ENCODE measurements at places on chromosomes 1 and 21.

GRCh38 chr1:202692959-202693555 lies 17.2 kb downstream of the SYT2 start:
- peak; percentile 28 for DNase-seq

GRCh38 chr1:177849579-177850290 lies 120.1 kb downstream of the SEC16B start:
- DNase-seq, result no peak

GRCh38 chr1:100009458-100009857 lies 39.7 kb downstream of the SLC35A3 start:
- peak; percentile 31 for DNase-seq

DNA sequence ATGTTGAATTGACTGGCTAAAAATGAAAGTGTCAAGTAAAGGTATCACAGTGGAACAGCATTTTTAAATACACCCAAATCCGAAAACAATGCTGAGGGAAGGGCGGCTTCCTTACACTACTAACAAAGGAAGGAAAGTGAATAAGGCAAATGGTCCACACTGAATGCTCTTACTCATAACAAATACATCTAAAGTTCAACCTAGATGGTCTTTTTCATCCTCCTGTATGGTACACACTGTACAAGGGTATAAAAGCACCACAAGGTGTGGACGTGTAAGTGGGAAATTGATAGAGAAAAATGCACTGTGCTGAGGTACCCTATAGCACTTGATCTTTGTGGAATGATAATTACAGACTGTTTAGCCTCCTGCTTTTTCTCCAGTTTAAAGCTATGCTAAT lies 7.1 kb upstream of the PALMD start:
- no peak for DNase-seq

DNA sequence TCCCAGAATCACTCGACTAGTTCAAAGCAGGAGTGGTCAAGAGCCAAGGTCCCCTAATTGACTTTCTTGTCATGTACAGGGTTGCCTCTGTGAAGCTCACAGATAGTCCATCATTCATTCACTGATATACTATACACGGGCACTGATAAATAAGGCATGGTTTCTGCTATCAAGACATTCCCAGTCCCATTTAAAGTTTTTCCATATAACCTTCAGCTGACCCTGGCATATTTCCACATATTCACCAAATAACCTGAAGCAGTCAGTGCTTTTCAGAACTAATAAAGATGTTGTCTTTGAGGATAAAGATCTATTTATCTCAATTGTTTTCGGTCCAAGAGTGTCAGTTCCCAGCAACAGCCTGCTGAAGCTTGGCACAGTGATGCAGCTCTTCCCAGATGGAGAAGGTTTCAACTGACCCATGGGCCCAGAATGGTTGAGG lies 173.4 kb downstream of the ZZZ3 start:
- DNase-seq, result no peak

GRCh38 chr1:18776777-18777176 lies 82.7 kb downstream of the TAS1R2 start:
- DNase-seq, result no peak

DNA sequence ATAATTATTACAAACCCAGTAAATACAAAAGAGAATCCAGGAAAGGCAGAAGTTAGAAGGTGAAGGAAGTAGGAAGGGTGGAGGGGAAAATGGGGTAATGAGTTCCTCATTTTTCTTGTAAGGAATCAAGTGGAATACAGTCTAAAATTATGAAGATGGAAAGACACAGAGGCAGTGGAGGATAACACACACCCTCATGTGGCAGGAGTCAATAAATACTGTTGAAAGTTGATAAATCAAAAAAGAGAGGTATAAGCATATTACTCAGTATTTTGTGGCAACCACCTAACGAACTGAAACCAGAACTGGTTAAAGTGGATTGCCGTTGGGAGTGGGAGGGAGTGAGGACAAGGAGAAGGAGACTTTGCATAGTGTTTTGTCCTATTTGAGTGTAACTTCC lies 78.6 kb upstream of the SLC44A3 start:
- DNase-seq, result no peak

- no peak for DNase-seq
These were observed 110.7 kb downstream of the SPATA46 start for GRCh38 chr1:162265983-162266382.

DNA sequence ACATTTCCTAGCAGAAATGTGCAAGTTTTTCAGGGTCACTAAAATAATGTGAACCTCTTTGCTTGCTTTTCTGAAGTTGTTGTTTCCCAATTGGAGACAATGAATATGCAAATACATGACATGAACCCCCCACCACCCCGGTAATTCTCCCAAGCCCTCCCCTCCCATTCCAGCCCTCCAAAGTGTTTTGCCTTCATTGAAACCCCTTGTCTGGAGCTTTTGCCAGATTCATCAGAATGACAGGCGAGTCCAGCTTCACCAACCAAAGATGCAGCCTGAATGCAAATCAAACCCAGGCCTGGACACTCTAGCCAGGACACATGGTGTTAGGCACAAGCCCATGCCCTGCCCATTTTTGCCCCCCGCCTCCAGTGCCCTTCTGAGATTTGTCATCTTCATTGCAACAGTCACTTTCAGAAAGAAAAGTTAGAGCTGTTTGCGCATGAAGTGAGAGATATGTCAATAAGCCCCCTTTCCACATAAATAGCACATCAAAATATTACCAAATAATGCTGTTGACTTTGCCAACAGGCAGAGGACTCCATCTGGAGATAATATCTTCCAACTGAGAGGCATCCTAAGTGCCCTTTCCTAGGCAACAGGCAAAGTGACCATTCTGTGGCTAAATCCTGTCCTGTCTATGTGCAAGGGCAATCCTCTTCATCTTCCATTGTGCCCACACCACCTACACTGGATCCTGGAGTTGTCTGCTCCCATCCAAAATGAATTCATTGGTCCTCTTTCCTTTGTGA lies 145.6 kb upstream of the NFIA start:
- no peak for DNase-seq

- no peak for DNase-seq
These were observed 6.0 kb upstream of the C1orf174 start for GRCh38 chr1:3905953-3906671.

DNA sequence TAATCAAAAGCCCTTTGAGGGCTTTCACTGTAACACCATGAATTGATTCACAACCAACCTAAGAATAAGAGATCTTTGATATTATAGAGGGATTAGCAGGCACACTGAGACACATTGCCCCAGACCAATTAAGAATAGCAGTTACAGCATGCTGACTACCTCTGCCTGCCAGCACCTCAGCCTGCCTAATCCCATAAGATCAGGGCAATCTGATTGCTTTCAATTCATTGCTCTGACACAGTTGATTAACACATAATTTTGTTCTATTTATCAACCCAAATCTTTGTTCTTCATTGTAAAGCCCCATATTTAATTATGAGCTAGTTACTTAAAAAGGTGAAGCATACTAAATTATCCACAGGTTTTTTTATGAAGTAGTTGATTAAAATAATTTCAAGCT lies 548.8 kb upstream of the ZP4 start:
- no peak for DNase-seq

DNA sequence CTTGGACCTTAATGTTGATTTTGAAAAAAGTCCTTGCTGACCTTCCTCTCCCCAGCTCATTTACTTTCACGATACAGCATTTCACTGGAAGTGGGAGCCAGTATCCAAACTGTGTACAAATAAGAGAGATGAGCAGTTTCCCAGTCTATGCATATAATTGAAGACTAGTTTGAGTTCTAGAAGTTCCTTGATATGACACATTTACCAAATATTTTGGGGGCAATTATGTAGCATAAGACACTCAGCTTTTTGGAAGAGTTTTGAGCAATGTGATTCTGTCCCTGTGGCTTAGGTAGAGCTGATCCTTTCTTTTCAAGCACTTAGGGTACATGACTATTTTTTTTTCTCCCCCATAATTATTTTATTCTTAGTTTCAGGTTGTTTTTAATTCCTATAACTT lies 26.4 kb downstream of the GIPC2 start:
- DNase-seq, result no peak

GRCh38 chr1:223102797-223103533 lies 40.1 kb downstream of the TLR5 start:
- DNase-seq, result no peak

GRCh38 chr1:115158181-115158580 lies 68.9 kb upstream of the TSPAN2 start:
- DNase-seq, result no peak

- no peak for DNase-seq
These were observed 15.5 kb downstream of the MAP3K7CL start for GRCh38 chr21:29145852-29146453.

GRCh38 chr1:147218606-147219005 lies 6.5 kb downstream of the FMO5 start:
- no peak for DNase-seq

DNA sequence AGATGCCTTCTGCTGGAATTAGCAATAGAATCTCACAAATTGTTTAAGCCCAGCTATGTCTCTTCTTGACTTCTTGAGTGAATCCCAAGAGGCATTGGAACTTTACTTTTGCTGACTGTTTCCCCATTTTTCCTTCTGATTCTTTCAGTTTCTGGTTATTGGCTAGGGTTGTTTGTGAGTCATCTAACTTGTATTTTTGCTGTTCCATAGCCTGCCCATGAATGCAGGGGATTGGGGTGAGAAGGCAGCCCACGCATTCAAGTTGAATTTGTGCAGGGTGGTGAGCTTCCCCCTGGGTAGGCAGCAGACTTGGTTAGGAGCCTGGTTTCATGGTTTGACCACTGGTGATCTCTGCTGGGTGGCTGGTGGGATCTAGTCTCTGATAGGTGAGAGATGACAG lies 10.4 kb upstream of the KLF17 start:
- DNase-seq, result peak; percentile 16

DNA sequence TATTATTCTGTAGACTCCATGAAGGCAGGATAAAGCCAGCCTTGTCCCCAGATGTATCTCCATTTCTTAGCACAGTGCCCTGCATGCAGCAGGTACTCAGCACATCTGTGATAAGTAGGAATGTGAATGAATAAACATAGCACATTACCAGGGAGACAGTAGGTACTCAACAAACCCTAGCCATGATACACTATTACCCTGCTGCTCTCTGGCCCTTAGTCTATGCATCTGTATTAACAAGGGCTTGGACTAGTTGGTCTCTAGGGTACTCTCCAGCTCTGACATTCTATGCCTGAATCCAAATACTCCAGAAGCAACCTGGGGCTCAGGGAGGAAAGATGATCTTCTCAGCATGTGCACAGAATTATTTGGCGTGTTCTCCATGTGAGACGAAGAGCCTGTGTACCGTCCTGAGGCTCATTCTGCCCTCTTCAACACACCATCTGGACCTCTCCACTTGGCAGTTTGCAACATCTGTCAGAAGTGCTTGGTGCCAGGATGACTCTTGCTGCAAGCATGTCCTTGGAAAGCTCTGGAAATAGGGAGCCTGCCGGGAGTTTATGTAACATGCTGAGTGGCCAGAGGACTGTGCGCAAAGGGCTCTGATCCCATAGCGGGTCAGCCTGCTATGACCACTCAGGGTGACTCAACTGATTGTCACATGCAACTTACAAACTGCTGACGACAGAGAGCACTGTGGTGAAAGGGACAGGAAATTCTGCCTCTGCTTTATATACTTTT lies 228.2 kb upstream of the USP24 start:
- DNase-seq, result peak; percentile 92

- DNase-seq, result no peak
These were observed 94.1 kb upstream of the ATP1B1 start for GRCh38 chr1:169012416-169012815.

DNA sequence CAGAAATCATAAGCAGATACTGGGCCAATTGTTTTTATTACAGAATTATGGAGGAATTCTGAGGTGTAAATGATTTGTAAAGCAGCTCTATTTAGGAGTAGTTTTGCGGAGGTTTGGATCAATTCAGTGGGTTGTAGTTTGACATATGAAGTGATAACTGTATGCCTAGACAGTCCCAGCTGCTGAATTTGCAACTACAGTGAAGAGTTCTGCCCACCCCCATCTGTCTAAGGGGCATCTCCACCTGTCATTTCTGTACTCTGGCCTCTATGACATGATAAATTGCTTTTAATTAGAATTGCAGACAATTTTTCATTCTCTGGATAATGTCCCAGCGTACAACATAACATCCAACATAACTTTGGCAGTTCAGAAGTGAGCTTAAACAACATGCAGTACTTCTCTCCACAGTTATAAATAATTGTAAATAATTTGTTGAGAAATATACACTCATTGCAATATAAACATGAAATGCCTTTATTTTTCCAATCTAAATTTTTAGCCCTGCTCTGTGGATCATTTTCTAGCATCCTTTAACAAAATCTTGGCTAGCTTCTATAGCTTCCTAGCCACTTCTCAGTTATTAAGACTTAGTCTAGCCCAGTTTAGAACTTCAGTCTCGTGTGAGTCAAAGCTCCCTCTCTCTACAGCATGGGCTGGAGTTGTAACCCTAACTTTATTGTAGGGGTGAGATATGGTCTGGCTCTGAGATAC lies 52.3 kb downstream of the PDE4B start:
- no peak for DNase-seq

DNA sequence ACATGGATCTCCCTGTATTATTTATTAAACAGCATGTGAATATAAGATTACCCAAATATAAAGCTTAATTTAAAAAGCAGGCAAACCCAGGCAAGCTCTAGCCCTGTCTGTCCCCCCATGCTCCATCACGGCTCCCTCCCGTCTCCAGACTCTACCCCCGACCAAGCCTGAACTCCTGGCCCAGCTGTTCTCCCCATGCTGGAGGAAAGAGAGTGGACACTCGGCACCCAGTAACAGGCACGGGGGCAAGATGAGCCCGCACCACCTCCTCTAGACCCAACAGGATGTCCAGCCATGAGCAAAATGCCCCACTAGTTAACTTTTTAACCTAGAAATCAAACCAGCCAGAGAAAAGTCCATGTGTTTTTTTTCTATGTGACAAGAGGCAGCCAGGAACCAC lies 19.3 kb downstream of the SLC19A1 start:
- DNase-seq, result no peak

DNA sequence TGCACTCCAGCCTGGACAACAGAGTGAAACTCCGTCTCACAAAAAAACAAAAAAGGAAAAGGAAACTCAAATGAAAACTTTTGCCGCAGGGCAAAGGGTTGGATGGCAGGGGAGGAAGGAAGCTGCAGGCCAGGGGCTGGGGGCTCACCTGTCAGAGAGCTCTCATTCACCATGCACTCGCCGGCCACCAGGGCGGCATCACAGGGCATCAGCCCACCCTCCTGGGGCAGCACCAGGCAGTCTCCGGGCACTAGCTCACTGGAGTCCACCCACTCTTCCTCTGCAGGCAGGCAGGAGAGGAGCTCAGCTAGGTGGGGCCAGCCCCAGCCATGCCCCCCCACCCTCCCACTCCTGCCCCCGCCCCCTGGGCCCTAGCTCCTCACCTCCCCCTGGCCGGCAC lies 11.9 kb downstream of the ATP13A2 start:
- no peak for DNase-seq

DNA sequence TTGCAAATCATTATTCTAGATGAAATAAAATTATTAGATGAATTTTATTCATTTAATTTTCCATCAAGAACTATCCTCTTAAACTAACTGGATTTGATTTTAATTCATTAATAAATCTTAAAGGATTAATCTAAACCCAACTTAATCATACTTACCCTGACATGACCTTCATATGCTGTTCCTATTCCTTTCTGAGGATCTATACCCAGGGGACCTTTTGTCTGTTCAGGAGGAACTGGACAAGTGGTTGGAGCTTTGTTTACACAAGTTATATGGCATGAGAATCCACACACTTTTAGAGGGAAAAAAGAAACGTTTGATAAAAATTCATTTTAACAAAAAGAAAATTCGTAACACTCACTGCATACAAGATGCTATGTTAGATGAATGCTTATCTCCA lies 95.2 kb downstream of the COQ8A start:
- DNase-seq, result no peak

Data from RCC 7860 (cell line).